Activated naive CD4-positive, alpha-beta T cell treated with anti-CD3 and anti-CD28 coated beads for 36 hours (primary cell): ENCODE measurements at places on chromosomes 3 and 15.

DNA sequence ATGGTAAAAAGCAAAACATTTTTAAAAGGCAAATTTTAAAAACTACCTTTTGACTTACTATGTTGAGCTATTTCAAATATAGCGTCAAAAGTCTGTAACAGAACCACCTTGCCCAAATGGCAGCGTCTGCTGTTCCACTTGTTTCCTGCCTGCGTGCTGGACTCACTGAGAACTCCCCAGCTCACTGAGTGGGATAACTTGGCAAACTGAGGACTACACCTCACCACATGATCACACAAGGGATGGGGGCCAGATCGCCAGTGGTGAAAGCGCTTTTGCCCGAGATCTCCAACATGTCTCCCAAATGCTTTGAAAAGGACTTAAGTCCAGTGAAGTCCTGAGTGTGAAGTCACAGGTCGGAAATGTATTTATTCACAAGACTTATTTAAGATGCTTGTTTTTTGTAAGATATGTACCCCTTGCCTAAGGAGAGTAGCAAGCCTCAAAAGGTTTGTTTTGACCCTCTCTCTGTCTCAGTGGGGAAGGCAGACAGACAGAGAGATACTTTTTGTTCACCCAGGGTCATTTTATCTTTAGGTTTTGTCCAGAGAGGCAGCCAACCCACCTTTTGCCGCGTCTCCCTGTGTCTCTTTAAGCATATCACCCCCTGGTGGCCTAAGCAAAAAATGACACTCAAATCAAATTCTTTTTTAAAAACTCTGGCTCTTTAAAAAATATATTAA is 192.6 kb downstream of the PDZRN3 start:
- peak; percentile 16 for DNase-seq

- no peak for DNase-seq
Measured at GRCh38 chr15:59886441-59886840, 117.7 kb upstream of the FOXB1 start.

GRCh38 chr15:99426431-99427105 is 139.2 kb upstream of the MEF2A start:
- no peak for DNase-seq

DNA sequence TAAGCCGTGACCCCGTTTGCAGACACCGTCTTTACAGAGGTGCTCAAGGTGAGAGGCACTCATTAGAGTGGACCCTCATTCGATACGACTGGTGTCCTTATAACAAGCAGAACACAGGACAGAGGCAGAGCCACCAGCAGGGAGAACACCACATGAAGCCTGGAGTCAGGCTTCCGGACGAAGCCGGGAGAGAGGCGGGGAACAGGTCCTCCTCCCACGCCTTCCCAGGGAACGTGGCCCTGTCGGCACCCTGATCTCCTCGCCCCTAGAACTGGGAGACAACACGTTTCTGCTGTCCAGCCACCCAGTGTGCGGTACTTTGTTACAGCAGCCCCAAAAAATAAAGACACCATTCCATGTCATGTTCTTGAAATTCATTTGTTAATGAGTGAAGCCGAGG is 33.6 kb downstream of the ZDHHC19 start:
- DNase-seq: no peak

DNA sequence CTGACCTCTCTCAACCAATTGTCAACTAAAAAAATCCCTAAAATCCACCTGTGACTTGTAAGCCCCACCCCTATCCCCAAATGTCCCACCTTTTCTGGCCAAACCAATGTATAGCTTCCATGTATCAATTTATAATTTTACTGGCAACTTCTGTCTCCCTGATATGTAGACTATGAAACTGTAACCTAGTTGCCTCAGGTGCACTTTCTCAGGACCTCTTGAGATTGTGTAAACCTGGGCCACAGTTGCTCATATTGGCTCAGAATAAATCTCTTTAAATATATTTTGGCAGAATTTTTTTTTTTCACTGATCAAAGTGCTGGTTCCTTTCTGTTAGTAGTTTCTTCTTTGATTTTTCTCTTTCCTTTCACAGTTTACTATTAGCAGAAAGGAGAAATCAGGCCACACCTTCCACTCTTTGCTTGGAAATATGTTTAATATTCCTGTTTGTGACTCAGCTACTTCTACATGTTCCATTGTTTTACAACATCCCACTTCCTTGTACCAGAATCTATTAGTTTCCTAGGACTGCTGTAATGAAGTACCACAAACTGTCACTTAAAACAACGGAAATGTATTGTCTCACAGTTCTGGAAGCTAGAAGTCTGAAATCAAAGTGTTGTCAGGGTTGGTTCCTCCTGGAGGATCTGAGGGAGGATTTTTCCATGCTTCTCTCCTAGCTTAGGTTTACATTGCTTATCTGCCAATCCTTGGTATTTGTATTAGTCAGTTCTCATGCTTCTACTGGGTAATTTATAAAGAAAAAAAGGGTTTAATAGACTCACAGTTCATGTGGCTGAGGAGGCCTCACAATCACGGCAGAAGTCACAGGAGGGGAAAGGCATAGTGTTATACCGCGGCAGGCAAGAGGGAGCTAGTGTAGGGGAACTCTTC is 801.2 kb upstream of the ARPP21 start:
- DNase-seq: no peak

- no peak for DNase-seq
Measured at GRCh38 chr3:146884296-146884695, 279.1 kb upstream of the PLSCR5 start.

- no peak for DNase-seq
Measured at GRCh38 chr3:115401851-115402501, 221.3 kb upstream of the GAP43 start.

- DNase-seq: no peak
Measured at GRCh38 chr3:116413319-116413718, 32.0 kb downstream of the LSAMP start.

GRCh38 chr3:136925425-136926190 is 32.2 kb upstream of the IL20RB start:
- DNase-seq: no peak

DNA sequence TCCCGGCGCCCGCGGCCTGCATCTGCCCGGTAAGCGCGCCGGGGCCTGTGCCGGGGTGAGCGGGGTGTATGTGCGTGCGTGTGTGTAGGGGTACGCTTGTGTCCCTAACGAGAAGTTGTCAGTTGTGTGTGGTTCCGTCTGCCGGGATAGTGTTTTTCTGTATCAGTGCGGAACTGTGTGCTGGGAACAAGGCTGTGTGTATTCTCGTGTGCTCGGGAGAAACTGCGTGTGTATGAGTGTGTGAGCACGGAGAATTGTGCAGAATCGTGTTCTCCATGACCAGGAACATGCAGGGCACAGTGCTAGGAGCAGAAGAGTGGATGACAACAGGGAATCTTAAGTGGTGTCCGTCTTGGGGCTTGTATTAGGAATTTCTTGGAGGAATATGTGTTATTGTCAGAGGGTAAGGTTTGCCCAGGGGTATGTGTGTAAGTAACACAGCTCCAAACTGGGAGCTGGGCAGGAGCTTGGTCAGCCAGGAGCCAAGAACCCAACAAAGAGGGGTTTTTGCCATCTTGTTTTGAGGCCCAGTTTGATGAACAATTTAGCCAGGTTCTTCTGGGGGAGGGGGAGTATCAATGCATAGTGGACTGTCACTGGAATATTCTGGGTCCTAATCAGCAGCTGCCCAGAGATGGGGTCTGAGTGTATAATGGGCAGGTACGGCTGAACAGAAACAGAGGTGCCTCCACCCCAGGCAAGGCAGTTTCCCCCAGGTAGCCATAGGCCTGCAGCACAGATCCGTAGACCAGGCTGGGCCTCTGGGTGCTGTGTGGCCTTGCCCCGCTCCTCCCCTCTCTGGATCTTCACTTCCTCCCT is 2.1 kb downstream of the ISL2 start:
- no peak for DNase-seq

- DNase-seq: no peak
Measured at GRCh38 chr3:30996467-30996866, 102.0 kb upstream of the GADL1 start.

DNA sequence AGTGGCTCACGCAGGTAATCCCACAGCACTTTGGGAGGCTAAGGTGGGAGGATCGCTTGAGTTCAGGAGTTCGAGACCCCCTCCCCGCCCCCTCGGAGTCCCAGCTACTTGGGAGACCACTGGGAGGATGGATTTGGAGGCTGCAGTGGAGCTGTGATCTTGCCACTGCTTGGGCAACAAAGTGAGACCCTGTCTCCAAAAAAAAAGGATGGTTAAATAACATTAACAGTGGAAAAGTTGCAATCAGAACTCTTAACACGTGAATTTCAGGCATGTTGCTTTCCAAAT is 1.4 kb upstream of the TMEM87A start:
- DNase-seq: no peak

GRCh38 chr15:60118626-60119025 is 114.5 kb downstream of the FOXB1 start:
- no peak for DNase-seq

DNA sequence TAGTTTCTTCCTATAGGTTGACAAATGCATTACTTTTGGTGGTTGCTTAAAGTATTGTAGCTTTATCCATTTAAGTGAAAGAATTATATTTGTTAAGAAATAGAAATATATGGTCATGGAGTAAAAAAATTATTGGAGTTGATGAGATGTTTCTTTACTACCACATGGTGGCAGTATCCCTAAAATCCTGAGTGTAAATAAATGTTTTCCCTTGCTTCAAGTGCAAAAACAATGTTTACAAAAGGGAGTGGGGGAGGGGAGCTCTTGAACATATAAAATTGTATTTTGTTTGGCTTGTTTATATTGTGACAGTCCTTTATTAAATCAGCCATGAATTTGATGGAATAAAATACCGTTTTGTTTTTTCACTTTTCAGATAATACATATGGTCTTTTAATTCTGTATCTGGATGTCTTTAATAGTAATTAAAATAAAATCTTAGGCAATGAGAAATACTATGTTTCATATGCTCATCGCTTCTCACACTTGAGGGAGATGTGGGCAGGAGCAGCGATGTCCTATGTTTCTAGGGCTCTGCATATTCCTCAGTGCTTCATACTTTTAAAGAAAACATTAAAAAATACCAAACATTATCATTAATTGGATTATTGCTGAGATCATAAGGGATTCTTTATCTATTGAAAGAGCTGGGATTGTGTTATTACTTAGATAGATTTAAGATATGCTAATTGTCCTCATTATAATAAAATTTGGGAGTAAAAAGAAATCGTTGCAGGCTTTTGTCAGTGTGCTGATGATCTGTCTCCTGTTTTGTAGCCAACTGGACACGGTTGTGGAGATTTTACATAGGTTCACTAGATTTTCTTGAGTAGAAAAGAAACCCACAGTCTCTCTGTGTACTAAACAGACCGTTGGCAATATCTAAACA is 349.7 kb downstream of the TUSC7 start:
- DNase-seq: no peak

- DNase-seq: no peak
Measured at GRCh38 chr3:157279237-157279636, 119.3 kb upstream of the CCNL1 start.

GRCh38 chr3:184133840-184134745 is 1.1 kb upstream of the EIF2B5 start:
- peak; percentile 61 for DNase-seq

- peak; percentile 65 for DNase-seq
Measured at GRCh38 chr15:67241132-67241855, 13.2 kb downstream of the AAGAB start.

DNA sequence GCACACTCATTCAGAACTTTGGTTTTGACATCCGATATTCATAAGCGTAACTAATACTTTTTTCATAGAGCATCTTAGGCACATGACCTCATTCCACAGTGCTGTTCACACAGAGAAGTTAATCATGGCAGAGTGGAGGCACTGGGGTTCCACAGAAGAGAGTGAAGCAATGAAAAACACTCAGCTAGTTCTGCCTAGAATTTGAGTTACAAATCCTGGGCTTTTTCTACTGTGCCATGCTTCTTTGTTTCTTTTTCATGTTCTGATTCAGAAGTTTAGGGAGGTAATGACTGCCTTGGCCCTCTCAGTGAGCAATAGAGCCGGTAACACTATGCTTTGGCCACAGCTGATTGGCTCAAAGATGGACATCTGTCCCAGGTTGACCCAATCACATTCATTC is 176.1 kb upstream of the MITF start:
- no peak for DNase-seq

GRCh38 chr3:38648659-38649499 is 608 bp downstream of the SCN5A start:
- DNase-seq: peak; percentile 4
